ENCODE measurements at places on chromosomes 5 and 9.

GRCh38 chr5:1177826-1178528 lies 23.4 kb upstream of the SLC6A19 start:
- DNase-seq, result no peak

GRCh38 chr9:21558615-21559401 lies 76.7 kb upstream of the IFNE start:
- DNase-seq, result no peak

DNA sequence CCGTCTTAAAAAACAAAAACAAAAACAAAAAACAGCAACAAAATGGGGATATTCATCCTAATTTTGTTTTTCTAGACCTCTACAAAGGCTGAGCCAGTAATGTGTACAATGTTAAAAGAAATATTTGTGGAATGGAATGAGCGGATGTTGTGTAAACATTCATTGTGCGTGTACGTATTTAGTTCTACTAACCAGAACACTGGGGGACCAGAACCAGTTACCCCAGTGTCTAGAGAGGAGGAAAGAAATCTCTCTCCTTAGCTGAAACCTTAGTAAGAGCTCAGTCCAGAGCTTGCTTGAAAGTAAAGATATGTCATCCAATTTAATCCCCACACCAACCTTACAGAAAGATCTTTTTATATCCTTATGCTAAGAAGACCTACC lies 106.7 kb upstream of the CPEB4 start:
- no peak for DNase-seq

DNA sequence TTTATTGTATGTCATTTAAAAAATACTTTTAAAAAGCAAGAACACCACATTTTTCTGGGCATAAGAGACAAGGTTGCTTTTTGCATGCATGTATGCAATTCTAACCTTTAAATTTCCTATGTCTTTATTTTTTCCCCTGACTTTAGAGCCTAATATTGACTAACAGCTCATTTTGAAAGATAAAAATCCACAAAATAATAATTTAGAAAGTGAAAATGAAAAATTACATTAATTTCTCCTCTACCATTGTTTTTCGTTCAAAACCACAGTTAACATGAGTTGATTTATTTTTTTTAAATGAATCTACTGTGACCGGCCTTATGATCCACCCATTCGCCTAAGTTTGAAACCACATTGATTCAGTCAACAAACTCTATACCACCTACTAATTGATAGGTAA lies 137.5 kb upstream of the CDKN2B start:
- DNase-seq, result no peak

GRCh38 chr5:117769877-117770276 lies 1195.3 kb upstream of the SEMA6A start:
- no peak for DNase-seq

DNA sequence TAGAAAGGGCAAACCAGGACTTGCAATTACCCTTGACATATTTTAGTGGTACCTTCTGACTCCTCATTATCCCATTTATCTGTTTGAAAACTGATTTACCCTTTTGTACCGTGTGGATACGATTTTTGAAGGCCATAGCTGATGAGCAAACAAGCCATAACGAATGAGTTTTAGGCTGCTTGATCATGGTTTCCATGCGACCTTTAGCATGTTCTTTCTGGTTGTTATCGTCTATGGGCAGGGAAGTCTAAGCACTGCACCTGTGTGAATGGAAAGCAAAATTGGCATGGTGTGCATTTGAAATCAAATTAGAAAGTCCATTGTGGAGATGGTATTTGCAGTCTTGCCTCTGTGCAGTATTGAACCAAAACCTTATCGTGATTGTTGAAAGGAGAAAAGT lies 127.7 kb downstream of the TLE4 start:
- DNase-seq, result no peak

- no peak for DNase-seq
Observed at GRCh38 chr9:118640836-118641560, 728.2 kb downstream of the BRINP1 start.

- DNase-seq, result no peak
Observed at GRCh38 chr5:31776976-31777651, 138.2 kb downstream of the PDZD2 start.

GRCh38 chr5:32388432-32389129 lies 56.0 kb downstream of the ZFR start:
- DNase-seq, result no peak

DNA sequence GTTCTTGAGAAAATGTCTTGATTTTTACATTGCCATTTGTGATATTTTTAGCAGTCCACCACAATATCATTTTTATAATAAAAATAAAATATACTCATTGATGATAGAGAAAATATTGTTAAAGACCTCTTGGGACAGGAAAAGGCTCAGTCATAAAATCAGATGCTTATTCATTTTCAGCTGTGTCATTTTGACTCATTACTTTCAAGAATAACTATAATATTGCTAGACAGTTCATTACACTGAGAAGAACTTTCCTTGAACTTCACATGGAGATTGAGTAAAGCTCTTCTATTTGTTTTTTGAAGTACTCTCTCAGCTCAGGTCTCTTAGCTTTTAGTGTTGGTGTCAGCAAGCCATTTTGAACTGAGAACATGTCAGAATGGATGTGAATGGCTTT lies 8.5 kb upstream of the MEIKIN start:
- no peak for DNase-seq

DNA sequence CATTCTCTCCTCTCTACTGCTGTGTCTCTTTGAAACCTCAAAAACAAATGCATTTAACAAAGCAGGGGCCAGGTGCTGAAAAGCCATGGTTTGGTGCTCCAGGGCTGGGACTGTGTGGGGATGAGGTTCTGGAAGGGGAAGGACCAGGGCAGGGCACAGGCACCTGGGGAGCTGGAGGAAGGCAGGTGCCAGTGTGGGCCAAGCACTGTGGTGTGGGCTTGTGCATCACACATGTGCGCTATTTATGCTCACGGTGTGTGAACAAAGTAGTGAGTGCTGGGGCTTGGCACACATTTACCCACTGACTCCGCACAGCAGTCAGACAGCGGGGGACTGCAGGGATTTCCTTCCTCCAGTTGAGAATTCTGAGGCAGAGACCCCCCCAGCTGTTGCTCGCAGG lies 10.1 kb downstream of the HRH2 start:
- DNase-seq, result no peak

GRCh38 chr9:115715666-115716065 lies 437.9 kb upstream of the PAPPA start:
- DNase-seq, result no peak

- DNase-seq, result no peak
Observed at GRCh38 chr9:32200896-32201295, 183.5 kb upstream of the ACO1 start.

GRCh38 chr9:134291452-134291881 lies 34.8 kb upstream of the RXRA start:
- no peak for DNase-seq

GRCh38 chr5:145825751-145826180 lies 9.4 kb downstream of the PRELID2 start:
- no peak for DNase-seq

DNA sequence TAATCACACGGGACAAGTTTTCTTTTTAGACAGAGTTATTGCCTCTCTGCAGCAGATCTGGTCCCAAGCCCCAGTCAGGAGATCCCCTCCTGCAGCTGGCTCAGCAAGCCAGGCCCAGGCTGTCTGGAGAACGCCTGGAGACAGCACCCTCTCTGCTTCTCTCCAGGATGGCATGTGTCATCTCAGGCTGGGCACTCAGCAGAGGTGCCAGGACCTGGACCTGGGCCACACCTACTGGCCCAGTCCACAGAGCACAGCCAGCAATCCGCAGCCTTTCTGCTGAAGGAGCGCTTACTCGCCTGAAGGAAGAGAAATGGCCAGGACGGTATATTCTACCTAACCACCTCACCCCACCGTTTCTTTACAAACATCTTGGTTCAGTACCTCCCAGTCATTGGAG lies 4.7 kb upstream of the TBC1D9B start:
- no peak for DNase-seq

GRCh38 chr5:55771175-55771655 lies 33.4 kb downstream of the DDX4 start:
- DNase-seq, result no peak

GRCh38 chr5:139091439-139092156 lies 106.6 kb downstream of the SIL1 start:
- no peak for DNase-seq

DNA sequence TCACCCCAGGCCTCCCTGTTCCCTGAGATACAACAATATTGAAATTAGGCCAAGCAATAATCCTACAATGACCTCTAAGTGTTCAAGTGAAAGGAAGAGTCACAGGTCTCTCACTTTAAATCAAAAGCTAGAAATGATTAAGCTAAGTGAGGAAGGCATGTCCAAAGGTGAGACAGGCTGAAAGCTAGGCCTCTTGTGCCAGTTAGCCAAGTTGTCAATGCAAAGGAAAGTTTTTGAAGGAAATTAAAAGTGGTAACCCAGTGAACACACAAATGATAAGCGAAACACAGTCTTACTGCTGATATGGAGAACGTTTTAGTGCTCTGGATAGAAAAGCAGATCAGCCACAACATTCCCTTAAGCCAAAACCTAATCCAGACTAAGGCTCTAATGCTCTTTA lies 39.8 kb downstream of the PTAR1 start:
- DNase-seq, result no peak

GRCh38 chr5:16502866-16503265 lies 37.3 kb upstream of the ZNF622 start:
- DNase-seq, result no peak

DNA sequence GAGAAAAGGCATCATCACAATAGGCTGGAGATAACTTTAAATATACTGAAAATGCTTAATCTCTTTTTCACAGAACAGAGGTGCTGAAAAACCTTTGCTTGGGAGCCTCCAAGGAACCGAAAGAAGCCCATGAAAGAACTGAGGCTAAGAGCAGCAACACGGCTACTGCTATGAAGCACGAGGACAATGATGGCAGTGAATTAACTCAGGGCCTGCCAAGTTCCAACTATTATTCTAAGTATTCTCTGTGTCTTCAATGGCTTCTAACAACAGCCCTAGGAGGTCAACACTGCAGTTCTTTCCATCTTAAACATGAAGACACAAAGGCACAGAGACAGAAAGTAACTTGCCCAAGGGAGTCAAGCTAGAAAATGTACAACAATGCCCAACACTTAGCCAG lies 293.0 kb upstream of the DAP start:
- DNase-seq, result no peak

DNA sequence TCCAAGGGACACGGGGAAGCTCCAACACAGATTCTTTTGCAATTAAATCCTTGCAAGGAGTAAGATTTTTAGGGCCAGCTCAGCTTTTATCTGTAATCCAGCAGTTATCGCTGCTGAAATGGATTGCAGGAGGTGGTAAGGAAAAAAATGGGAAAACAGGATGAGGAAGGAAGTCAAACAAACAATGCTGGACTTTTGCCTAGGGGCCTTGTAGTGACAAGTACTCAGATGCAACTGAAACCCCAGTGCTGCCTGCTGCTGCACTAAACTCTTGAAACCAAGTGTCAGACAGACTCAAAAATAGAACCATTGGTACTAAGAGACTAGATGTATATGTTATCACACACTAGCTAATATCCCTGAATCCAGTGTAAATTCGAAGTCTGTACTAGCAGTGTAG lies 309.2 kb downstream of the CTNND2 start:
- DNase-seq, result no peak

- no peak for DNase-seq
Observed at GRCh38 chr5:126007841-126008240, 415.4 kb upstream of the GRAMD2B start.

DNA sequence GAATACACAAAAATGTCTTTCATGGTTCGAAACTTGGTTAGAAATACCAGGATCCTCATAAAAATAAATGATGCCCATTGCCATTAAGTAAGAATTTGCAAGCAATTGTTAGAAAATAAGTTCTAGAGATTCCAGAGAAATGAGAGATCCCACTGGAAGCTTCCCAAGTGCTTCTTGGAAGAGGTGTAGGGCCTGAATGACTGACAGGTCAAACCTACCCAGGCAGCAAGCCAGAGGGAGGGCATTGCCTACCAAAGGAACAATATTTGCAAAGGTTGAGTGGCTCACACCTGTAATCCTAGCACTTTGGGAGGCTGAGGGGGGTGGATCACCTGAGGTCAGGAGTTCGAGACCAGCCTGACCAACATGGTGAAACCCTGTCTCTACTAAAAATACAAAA lies 777.0 kb upstream of the WWC1 start:
- DNase-seq, result no peak

Measured in activated T-helper 1 cell treated with anti-CD3 and anti-CD28 coated beads, Interleukin-2, amount 50 U/mL, for 16 hours (primary cell).